Stimulated activated CD4-positive, alpha-beta T cell treated with anti-CD3 and anti-CD28 coated beads, TNF-alpha, amount 100 ng/mL, for 4 hours (primary cell): ENCODE measurements at places on chromosomes 4 and X.

- DNase-seq, result no peak
Observed at GRCh38 chr4:48483777-48484493, 792 bp downstream of the SLC10A4 start.

- DNase-seq, result no peak
Observed at GRCh38 chrX:106897259-106897658, 5.9 kb downstream of the RIPPLY1 start.

- DNase-seq, result no peak
Observed at GRCh38 chr4:94277534-94277933, 65.1 kb downstream of the HPGDS start.

GRCh38 chrX:67426946-67427345 lies 116.9 kb upstream of the AR start:
- DNase-seq, result no peak

- DNase-seq, result no peak
Observed at GRCh38 chr4:14952352-14952751, 49.9 kb upstream of the CPEB2 start.

- no peak for DNase-seq
Observed at GRCh38 chr4:55386073-55386472, 9.7 kb upstream of the TMEM165 start.

DNA sequence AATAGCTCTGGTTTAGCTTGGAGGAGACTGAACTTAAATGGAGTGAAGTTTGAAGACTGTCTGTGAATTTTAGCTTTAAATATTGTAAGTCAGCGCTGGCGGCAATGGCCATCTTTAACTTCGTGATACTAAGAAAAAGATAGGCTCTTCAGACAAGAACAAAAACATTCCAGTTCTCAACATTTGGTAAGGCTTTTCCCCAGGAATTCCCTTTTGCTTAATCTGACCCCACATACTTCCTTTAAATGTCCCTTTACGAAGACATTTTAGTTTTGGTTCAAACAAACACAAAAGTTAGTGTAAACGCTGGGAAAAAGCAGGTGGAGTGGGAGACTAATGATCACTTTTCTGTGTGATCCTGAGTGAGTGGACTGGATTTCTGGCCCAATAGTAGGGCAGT lies 106.2 kb downstream of the MAML3 start:
- DNase-seq, result no peak
